ENCODE measurements at places on chromosomes 1 and 21. TPM values are rescaled to one million over a fixed set of nuclear protein-coding genes. Genes with fewer than 3 reads are reported as not detected.

GRCh38 chr1:177490036-177490639 lies 319.4 kb downstream of the BRINP2 start:
- no peak overlapping the region for H3K27ac ChIP-seq
- DNase-seq: no peak
- no peak overlapping the region for H3K4me3 ChIP-seq
- H3K4me1 ChIP-seq: no peaks in the 10 kb centered on the region

DNA sequence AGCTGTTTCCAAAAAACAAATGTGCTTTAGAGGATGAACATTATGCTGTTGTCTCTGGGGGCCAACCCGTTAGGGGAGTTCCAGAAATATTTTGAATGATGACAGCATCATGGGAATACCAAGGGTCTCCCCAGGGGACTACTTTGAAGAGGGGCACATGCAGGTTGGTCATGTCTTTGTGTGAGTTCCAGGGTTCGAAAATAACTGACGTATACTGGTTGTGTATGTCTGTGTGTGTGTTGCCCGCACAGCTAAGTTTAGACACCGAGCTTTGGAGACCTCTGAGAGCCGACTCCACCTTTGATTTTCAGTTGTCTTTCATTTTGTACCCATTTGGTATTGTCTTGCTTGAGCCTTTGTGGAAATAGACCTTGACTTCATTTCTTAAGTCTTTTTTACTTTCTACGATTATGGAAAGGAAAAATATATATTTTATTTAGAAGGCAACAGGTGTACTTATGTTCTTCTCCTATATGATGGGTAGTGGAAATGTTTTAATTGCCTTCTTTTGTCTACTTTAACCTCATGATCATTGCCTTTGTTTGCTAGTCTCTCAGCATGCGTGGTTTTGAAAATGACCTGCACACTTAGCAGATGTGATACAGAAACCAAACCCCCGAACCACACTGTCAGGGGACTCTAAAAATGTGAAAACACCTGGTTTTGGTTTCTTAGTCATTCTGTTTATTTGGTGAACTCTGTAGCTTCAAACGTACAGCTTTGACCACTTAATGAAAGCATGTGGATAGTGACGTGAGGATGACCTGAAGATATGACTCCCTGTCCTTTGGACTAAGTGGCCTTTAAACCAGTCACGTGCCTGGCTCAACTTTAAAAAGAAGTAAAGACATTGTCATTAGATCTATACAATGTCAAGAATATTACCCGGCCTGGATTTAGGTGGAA lies 56.5 kb downstream of the GALNT2 start:
- no peaks in the 10 kb centered on the region for H3K27me3 ChIP-seq
- DNase-seq: no peak
- no peak overlapping the region for H3K27ac ChIP-seq
- no peaks in the 10 kb centered on the region for H3K36me3 ChIP-seq
- H3K4me1 ChIP-seq: no peaks in the 10 kb centered on the region

- no peak overlapping the region for H3K27ac ChIP-seq
- no peak for DNase-seq
- no peak overlapping the region for H3K4me3 ChIP-seq
- H3K36me3 ChIP-seq: no peaks in the 10 kb centered on the region
Observed at GRCh38 chr1:246215510-246215903, 291.6 kb downstream of the SMYD3 start.

- H3K27ac ChIP-seq: no peak overlapping the region
- H3K4me3 ChIP-seq: no peak overlapping the region
- no peaks in the 10 kb centered on the region for H3K36me3 ChIP-seq
- no peaks in the 10 kb centered on the region for H3K27me3 ChIP-seq
- peaks cover 18% of the 10 kb centered on the region for H3K4me1 ChIP-seq
- no peak for DNase-seq
Observed at GRCh38 chr1:51264451-51264850, 28.4 kb downstream of the RNF11 start.

GRCh38 chr1:225774281-225775147 lies 3.1 kb upstream of the SRP9 start:
- no peaks in the 10 kb centered on the region for H3K36me3 ChIP-seq
- peaks cover 14% of the 10 kb centered on the region for H3K4me1 ChIP-seq
- H3K27ac ChIP-seq: peak overlapping the region; percentile 87

Gene FCN3
- 10.5 TPM for total RNA-seq

Gene FCRL1
- total RNA-seq: not detected

Gene HRNR
- total RNA-seq: not detected
